Kidney epithelial cell (primary cell): ENCODE measurements at places on chromosomes 5 and 9. TPM values are rescaled to one million over a fixed set of nuclear protein-coding genes. Genes with fewer than 3 reads are reported as not detected.

FOXE1 gene
- 0.04 and 0.14 TPM in 2 replicates for total RNA-seq

KIF20A gene
- total RNA-seq: 4.4 and 4.6 TPM in 2 replicates

TRMO gene
- total RNA-seq: 23.9 and 39.0 TPM in 2 replicates

DNA sequence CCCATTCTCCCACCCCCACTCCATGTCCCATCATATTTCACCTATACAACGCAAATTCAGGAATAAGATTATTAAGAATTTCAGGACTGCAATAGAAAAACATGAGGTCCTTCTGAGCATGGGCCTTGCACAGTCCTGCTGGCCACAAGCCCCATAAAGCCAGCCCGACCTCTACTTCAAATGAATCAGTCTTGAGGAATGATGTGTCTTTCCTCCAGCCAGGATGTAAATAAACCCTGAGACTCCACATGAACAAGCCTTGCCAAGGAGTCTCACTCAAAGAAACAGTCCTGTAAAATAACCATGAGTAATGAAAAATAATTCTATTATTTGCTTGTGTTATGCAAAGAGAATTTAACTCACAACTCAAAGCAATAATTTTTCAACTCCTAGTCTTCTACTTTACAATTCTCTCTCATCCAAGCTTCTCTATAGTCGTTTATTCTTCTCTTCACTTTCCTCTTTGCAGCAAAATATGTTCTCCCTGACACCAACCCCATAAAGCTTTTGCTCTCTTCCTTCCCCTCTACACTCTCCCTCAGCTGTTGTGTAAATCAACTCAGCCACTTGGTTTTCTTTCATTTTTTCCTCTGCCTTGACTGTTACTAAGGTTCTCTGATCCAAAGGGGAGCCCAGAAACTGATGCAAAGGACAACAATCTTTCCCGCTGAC is 140.1 kb upstream of the MOCS2 start:
- DNase-seq: peak; percentile 56

DNA sequence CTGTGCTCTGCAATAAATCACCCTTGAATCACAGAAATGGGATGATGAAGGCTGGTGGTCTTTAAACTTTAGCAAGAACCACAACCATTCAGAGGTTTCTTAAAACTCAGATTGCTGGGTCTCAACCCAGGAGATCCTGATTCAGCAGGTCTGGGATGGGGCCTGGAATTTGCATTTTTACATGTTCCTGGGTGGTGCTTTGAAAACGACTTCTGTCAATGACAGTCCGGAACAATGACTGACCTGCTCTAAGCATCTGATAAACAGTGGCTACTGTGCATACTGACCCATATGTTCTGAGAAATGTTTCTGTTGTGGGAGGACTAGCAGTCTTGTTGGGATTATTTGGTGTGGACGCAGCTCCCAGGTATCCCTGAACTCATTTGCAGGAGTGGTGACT is 92.7 kb downstream of the GADD45G start:
- DNase-seq: no peak

GRCh38 chr5:158166424-158166823 is 307.5 kb upstream of the CLINT1 start:
- no peak for DNase-seq

GRCh38 chr9:137820161-137820855 is 57.3 kb upstream of the CACNA1B start:
- no peak for DNase-seq

GRCh38 chr5:16492398-16493140 is 27.0 kb upstream of the ZNF622 start:
- peak; percentile 61 for DNase-seq

DNA sequence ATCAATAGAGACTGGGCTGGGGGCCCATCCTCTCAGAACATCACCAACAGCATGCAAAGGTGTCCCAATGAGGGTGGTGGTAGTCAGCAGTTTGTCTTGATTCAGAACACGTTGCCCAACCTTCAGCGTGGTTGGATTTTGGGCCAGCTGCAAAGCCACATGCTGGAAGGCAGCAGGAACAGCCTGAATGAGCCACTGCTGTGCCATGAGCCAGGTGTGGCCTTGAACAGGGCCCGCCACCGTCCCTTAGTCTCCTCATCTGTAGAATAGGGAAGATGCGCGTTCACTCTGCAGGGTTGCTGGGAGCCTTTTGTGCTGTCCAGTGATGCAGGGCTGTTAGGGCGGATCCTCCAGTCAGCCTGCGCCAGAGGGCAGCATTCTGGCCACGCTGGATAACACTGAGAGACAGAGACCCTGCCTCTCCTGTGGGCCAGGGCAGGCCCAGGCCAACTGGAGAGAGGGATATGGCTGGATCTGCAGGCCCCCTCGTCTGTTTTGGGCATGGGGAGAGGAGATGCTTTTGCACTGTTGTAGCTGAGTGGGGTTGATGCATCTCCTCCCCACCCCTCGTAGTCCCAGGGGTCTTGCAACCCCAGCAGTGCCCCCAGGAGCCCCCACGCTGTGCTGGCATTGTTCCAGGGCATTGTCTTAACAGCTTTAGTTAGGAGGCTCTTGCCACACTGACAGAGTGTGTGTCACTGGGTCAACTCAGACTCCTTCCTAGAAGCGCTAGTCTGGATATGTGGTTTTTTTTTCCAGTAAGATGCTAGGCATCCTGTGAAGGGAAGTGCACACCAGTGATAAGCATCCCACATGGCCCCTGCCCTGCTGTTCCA is 42.1 kb downstream of the SLC46A2 start:
- no peak for DNase-seq

GRCh38 chr5:45623832-45624231 is 72.3 kb downstream of the HCN1 start:
- no peak for DNase-seq

DNA sequence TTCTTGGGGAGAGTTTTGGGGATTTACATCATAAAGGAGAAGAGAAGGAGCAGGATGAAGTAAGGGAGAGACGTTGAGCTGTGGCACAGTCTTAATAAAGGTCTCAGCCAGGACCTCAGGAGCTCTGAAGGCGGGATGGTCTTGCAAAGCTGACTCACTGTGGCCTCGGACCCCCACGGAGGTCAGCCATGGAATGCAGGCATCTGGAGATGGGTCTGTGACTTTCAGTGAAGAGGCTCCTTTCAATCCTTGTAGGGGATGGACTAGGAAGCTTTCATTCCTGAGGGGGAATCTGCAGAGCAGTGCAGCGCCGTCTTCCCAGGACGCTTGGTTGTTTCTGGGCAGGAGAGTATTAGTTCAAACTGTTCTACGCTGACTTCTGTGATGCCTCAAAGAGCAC is 65.7 kb upstream of the BASP1 start:
- DNase-seq: no peak
